A549 treated with CORT108297 at 1 μM for 4 hours (cell line): ENCODE measurements at places on chromosomes 3 and 15. TPM values are rescaled to one million over a fixed set of nuclear protein-coding genes. Genes with fewer than 3 reads are reported as not detected.

CHST13 gene
- 0.50 to 1.4 TPM (median 1.1 TPM) in 5 replicates for total RNA-seq

LRRC34 gene
- not detected in 5 replicates for total RNA-seq

SEC11A gene
- 323 to 452 TPM (median 331 TPM) in 5 replicates for total RNA-seq

FSD2 gene
- not detected in 5 replicates for total RNA-seq

DZIP1L gene
- 5.6 to 8.2 TPM (median 7.9 TPM) in 5 replicates for total RNA-seq

HIGD2B gene
- not detected in 5 replicates for total RNA-seq

KLHL40 gene
- not detected in 5 replicates for total RNA-seq

CCDC33 gene
- total RNA-seq: 4.0 to 8.0 TPM (median 7.2 TPM) in 5 replicates

GOLGA8H gene
- total RNA-seq: 1.8 to 3.1 TPM (median 2.9 TPM) in 5 replicates

ZNF80 gene
- total RNA-seq: not detected in 5 replicates

ISLR2 gene
- 0.14 to 0.37 TPM (median 0.15 TPM) in 5 replicates for total RNA-seq

POTEB gene
- not detected in 5 replicates for total RNA-seq

EPHA3 gene
- not detected in 5 replicates for total RNA-seq

ITIH1 gene
- not detected in 5 replicates for total RNA-seq
